ENCODE measurements at places on chromosomes 12 and 14.

GRCh38 chr12:124518051-124518932, 49.1 kb downstream of the NCOR2 start:
- DNase-seq: peak; percentile 99

GRCh38 chr12:96101806-96102205, 66.4 kb upstream of the LTA4H start:
- DNase-seq: no peak

GRCh38 chr12:89622115-89622514, 86.5 kb downstream of the ATP2B1 start:
- DNase-seq: no peak

DNA sequence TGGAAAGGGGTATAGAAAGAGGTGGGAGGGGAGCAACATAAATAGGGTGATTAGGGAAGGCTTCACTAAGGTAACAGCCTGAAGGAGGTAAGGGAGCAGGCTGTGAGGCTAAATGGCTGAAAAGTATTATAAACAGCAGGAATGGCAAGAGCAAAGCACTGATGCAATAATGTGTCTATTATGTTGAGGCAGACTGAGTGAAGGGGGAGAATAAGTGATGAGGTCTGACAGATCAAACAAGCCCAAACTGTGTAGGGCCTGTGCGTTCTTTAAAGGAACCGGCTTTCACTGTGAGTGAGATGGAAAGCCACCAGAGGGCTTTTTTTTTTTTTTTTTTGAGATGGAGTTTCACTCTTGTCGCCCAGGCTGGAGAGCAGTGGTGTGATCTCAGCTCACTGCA, 6.7 kb upstream of the VCPKMT start:
- no peak for DNase-seq

DNA sequence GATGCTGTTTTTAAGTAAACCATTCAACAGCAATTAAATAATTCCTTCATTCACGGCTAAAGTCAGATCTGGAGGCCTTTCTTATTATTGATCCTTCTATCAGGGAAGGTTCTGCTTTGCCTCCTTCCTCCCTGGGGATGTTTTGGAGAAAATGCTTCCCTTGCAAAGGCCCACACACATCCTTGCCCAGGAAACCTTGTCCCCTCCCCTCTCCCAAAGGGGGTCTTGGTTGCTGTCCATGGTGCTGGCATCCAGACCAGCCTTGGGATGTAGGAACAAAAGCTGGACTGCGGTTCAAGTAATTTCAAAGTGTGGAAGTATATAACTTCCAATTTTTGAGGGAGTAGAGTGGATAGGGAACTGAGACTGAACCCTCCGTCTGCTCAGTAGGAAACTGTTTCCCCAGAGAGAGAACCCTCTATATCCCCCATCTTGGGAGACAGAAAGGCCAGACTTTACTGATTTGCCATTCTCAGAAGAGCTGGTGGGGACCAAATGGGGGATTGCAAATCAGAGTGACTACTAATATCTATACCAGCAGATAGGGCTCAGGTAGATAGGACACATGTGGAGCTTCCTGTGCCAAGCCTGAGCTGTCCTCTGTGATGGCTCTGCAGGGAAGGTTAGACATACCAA, 5.6 kb downstream of the MARCHF9 start:
- no peak for DNase-seq

- DNase-seq: no peak
Observed at GRCh38 chr12:103855896-103856657, 15.0 kb upstream of the NT5DC3 start.

GRCh38 chr12:105748806-105749600, 389.8 kb downstream of the NUAK1 start:
- DNase-seq: no peak

GRCh38 chr12:93805736-93806141, 128.6 kb downstream of the CRADD start:
- no peak for DNase-seq

DNA sequence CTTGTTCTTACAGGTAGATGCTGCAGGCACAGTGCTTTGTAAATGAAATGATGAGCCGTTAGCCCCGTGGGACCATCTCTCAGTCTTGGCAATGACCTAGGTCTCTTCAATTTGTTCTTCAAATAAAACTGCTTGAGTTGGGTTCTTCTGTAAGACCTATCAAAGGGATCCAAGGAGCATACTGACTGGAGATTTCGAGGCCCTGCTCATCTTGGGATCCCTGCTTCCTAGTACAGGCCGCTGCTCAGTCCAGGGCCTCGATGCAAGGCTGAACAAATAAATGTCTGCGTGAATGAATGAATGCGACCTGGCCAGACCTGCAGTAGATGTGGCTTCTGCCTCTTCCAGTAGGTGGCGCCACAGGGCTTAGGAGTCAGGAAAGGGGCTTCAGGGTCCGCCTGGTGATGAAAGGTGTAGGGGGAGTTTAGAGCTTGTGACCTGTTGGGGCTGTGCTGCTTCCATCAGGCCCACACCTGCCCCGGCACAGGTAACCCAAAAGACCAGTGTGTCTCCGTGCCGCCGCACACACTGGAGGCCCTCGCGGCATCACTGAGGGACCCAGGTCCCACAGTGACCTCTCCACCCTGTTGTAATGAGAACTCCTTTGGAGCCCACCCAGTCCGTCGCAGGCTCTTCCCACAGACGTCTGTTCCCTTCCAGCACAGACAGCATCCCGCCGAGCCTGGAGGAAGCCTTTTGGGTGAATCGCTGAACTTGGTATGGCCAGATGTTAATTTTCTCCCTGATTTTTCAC, 4.4 kb downstream of the CACNA1C start:
- DNase-seq: peak; percentile 75

DNA sequence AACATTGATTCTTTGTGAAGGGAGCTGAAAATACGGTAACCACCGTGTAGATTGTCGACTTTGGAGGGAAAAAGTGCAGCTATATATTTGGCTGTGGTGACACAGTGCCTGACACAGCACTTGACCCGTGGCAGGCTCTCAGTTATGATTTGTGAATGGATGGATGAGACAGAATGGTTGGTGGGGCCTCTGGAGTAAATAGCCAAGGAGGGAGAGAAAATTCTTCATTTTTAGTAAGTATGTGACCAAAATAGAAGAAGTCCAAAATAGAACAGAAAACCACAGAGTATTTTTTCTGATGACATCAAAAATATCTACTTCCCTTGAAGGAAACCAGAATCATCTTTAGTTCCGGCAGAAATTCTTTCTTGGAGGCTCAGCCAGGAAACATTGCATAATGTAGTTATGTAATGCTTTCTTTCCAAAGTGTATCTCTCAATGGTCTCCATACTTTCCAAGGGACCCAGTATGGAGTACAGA, 82.0 kb upstream of the WSCD2 start:
- DNase-seq: no peak

- DNase-seq: no peak
Observed at GRCh38 chr14:95497561-95498011, 18.9 kb downstream of the SYNE3 start.

DNA sequence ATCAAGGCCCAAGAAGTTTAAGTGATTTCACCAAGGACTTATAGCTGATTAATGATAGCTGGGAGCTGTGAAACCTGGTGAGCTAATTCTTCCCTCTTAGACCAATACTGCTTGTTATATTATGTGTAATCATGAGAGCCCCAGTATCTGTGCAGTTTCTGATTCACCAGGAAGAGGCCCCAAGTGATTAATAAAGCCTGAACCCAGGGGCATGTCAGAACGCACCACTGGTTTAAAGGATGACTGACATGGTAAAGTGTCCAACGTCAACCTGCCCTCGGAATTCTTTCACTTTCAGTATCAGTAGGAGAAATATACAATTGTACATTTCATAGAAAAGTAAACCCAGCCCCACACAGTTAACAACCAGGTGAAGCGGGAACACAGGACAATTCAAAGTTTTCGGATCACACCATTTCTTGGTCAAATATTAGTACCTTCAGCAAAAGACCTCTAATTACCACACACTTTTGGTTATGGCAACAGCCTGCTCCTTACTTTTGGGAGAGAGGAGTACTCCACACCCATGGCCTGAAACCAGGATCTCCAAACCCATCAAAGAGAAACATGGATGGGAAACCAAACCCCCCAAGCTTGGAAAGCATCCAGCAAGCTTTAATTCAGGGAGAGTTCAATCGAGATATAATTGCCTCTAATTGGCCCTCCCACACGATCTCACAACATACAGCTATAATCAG, 28.5 kb downstream of the TMCC3 start:
- DNase-seq: no peak

DNA sequence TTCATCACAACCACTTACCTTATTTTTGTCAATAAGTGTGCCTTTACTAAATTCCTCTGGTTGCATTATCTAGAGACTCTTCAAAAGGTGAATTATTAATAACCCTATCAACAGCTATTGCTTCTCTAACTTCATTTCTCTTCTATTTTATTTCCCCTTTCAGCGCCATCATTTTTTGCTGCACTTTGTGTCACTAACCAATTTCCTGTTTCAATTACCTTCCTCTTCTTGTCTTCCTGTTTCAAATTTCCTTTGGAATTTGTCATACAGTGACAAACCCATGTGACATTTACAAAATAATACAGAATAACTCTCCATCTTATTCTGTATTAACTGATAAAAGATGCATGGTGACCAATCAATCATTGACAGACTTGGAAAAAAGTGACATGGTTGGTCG, 12.2 kb upstream of the CLEC2A start:
- no peak for DNase-seq
